Stimulated activated CD8-positive, alpha-beta memory T cell treated with anti-CD3 and anti-CD28 coated beads, Interleukin-15, amount 100 ng/mL, for 48 hours (primary cell): ENCODE measurements at places on chromosomes 7 and 10.
A peak's percentile ranks its signal among the peaks of the same experiment; 100 is the strongest.

DNA sequence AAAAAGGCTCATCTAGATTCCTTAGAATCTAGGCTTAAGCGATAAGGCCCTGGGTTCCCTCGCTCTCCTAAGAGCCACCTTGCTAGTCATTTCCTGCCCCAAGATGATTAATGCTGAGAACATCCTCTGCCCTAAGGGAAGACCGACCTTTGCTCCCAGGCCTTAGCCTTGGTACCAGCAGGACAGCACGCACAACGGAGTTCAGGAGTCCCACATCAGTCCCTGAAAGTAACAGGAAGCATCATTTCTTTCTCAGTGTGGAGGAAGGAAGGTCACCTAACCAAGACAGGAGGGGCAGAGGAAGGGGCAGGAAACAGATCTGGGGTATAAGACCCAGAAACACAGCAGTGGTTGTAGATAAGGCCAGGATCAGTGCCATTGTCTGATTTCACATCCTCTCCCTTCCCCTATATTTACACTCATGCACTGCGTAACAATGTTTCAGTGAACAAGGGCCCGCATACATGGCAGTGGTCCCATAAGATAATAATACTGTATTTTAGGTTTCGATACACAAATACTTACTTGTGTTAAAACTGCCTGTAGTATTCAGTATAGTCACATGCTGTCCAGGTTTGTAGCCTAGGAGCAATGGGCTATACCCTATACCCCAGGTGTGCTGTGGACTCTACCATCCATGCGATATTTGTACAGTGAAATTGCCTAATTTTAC, 8.1 kb upstream of the FAM107B start:
- DNase-seq = no peak

- no peak for DNase-seq
These were observed 15.9 kb downstream of the VSIR start for GRCh38 chr10:71757399-71757922.

GRCh38 chr10:26336979-26337378, 101.2 kb upstream of the APBB1IP start:
- no peak for DNase-seq

- DNase-seq = no peak
These were observed 66.5 kb upstream of the SHTN1 start for GRCh38 chr10:117071286-117072050.

- DNase-seq = no peak
These were observed 111.7 kb upstream of the GJD4 start for GRCh38 chr10:35493196-35494118.

DNA sequence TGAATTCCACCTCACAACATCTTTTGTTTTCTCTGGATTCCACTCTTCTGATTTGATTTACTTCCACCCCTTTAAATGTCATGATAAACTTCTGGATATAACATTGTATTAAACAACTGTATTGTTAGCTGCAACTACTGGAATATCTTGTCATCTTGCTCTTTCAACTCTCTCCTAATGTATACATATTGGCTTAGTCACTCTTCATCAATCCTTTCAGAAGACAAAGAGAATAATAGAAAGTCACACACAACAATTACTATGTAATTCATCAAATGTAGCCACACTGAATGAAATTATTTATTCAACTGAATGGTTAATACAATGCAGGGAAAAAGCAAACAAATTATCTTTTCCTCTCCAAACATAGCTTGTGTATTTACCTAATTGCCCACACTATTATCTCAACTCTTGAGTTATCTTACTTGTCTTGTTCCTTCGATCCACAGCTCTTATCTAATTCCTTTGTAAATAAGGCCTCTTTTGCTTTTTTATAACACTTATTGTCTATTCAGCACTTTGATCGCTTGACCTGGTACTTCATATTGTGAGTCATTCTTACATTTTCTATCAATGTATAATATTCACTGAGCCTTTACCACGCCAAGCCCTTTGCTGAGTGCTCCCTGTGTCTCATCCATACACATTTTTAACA, 16.7 kb downstream of the SEMA3A start:
- no peak for DNase-seq

GRCh38 chr10:26365681-26366358, 72.3 kb upstream of the APBB1IP start:
- no peak for DNase-seq

GRCh38 chr10:117541909-117542705, 439 bp upstream of the EMX2 start:
- DNase-seq = no peak

DNA sequence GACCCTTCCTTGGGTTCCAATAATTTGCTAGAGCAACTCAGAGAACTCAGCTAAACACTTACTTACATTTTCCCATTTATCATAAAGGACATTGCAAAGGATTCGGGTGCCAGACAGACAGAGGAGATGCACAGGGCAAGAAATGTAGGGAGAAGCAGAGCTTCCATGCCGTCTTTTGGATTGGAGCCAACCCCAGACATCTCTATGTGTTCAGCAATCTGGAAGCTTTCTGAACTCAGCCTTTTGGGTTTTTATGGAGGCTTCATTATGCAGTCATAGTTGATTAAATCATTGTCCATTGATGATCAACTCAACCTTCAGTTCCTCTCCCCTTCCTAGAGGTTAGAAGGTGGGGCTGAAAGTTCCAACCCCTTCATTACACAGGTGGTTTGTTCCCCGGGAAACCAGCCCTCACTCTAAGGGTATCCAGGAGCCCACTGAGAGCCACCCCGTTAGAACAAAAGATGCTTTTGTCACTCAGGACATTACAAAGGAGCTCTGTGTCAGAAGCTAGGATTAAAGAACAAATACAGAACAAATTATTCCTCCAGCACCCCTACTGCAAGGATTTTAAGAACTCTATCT, 211.9 kb upstream of the VSTM2A start:
- no peak for DNase-seq

DNA sequence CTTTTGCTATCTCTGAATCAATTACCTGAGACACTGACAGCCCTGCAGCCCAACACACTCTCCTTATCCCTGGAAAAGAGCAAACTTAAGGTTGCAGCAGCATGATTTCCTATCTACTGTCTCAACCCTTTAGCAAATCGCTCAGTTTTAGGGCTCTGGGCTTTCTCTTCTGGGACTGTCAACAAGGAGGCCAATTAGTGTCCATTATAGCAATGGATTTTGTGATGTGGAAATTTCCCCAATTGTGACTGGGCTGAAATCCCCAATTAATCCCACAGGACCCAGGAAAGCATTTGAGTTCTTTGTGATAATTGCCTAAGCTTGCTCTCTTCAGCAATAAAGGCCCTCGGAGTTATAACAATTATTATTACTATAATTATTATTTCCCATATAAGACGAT, 197.0 kb downstream of the ZNF438 start:
- no peak for DNase-seq

DNA sequence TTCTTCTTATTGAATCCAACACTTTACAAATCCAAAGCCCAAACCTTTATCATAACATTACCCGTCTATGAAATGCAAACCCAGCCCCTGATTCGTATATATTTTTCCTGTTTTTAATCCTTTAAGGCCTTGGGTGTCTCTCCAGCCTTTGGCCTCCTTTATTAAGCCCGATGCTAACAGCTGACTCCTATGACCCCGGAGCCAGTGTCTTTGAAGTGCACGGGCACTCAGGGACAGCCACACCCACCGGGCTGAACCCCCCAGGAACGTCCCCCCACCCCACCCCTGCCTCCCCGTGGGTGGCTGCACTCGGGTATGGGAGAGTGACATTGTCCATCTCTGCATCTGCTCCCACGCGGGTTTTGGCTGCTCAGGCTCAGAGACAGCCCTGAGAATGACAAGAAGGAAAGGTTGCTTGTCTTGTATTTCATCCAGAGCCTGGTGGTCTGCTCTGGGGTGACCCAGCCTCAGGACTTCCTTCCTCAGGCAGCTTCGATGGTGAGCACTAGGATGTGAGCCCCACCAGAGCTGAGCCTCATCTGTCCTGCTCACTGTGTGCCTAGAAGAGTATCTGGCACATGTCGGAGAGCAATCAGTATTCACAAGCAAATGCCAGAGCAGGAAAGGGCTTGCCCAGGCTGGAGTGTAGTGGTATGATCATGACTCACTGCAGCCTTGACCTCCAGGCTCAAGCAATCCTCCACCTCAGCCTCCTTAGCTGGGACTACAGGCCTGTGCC, 210.4 kb downstream of the SKIDA1 start:
- DNase-seq = no peak

- DNase-seq = peak; percentile 51
These were observed 7.8 kb downstream of the HPS6 start for GRCh38 chr10:102072673-102073527.

DNA sequence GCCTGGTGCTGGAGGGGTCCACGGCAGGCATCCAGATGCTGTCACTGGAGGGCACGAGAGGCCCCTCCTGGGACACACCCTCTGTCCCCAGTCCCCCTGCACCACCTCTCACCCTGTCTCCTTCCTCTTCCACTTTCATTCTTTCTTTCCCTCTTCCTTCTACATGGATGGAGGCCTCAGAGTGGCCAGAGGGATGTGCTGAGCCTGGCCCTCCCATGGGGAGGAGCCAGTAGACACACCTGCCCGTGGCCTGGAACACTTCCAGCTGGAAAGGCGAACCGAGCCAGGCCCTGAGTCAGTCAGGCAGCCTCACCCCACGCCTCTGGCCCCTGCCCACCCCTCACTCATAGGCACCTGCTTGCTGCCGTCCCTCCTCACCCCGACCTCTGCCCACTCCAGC, 55.9 kb upstream of the MXI1 start:
- DNase-seq = no peak

DNA sequence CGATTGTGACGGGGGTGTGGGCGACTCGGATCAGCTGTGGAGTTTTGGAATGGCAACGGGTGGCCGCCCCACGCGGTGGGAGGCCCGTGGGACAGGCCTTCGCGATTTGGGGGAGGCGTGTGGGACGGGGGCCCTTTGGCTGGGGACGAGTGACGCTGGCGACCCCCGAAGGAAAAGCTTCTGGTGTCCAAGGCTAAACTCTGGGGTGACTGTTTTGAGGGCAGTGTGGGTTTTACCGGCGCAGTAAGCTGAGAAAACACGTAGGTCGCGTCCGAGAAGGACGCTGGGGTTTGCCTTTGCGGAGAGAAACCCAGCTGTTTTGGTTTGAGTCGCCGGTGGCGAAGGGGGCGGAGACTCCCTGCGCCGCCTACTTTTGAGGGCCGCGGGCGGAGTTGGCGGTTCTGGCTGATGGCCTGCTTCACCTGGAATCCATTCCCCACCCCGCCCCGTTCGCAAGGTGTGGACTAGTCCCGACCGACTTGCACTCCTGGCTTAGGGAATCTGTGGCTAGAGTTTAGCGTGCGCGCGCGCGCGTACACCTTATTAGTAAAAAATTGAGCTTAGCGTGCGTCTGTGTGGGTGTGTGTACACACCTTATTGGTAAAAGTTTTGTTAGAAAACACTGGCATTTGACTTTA, 606 bp downstream of the TAX1BP1 start:
- DNase-seq = peak; percentile 84

- DNase-seq = no peak
These were observed 86.6 kb downstream of the COL28A1 start for GRCh38 chr7:7449055-7449454.

- no peak for DNase-seq
These were observed 21.4 kb downstream of the OR6V1 start for GRCh38 chr7:143073556-143073955.

GRCh38 chr7:84231157-84231556, 36.6 kb upstream of the SEMA3A start:
- DNase-seq = no peak

DNA sequence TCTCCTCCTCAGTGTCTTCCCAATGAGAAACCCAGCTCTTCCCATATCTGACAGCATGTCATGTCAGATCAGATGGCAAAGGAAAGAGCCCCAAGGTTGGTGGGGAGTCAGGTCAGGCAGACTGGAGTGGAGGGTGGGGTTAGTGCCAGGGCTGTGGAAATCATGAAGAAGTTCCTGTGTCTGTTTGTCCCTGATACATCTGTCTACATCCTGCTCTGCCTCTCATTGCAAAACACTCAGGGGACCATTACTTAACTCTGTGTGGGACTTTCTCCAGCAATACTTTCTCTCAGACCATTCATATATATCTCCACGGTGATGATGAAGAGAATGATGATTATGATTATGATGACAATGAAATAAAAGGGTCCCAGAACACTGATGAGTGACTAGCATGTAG, 3.3 kb downstream of the PRRT4 start:
- DNase-seq = no peak

DNA sequence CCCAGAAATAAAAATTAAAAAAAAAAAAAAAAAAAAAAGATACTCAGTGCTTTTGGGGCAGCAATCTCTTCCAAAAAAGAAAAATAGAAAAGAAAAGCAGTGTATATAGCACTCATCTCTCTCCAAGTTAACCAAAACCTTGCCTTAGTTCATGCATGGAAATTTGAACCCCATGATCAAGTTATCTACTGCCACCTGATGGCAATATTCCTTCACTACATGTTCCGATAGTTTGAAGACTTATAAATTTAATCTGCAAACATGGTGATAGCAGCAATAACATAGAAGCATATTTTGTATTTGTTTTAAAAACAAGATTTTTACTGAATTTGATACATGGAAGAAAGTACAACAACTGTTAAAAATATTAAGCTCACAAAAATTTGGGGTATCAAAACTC, 48.6 kb upstream of the SLIT1 start:
- no peak for DNase-seq

DNA sequence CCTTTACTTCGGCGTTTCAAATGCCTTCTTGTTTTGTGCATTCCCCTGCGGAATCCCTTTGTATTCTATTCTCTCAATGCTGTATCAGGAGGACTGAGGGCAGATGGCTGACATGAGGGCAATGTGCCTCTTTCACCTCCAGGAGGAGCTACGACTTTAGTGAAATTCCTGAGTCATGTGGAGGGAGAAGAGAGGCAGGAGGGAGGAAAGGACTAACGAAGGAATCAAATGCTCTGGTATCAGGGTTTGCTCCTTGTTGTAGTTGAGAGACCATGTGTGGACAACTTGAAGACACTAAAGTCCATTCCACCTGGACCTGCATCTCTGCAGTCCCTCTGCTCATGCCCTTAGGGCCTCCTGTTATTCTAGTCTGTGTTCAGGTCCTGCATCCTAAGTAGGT, 40.2 kb upstream of the PRSS58 start:
- no peak for DNase-seq

DNA sequence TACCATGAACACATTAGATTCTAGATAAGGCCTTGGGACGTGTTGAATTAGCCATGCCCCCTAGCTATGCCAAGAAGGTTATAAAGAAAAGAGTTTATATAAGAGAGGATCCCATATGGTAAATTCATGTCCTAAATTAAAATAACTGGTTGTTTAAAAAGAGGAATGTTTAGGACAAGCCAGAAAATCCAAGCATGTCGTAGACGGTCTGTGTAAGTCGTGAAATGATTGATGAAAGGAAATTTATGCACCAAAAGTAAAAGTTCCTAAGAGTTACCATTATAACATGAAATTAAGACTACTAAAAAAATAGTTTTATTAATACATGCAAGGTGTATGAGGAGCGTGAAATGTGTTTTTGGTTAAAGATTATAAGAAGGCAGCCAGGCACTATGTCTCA, 624.9 kb downstream of the ARL4A start:
- no peak for DNase-seq

GRCh38 chr10:19937989-19938388, 121.8 kb downstream of the PLXDC2 start:
- no peak for DNase-seq
